ENCODE measurements at places on chromosomes 3 and 15.

GRCh38 chr15:96416934-96417759, 86.6 kb downstream of the NR2F2 start:
- no peak for DNase-seq

- DNase-seq, result no peak
These were observed 1.2 kb downstream of the CALML4 start for GRCh38 chr15:68203956-68204355.

- no peak for DNase-seq
These were observed 149.2 kb upstream of the SLC24A5 start for GRCh38 chr15:47971637-47972036.

DNA sequence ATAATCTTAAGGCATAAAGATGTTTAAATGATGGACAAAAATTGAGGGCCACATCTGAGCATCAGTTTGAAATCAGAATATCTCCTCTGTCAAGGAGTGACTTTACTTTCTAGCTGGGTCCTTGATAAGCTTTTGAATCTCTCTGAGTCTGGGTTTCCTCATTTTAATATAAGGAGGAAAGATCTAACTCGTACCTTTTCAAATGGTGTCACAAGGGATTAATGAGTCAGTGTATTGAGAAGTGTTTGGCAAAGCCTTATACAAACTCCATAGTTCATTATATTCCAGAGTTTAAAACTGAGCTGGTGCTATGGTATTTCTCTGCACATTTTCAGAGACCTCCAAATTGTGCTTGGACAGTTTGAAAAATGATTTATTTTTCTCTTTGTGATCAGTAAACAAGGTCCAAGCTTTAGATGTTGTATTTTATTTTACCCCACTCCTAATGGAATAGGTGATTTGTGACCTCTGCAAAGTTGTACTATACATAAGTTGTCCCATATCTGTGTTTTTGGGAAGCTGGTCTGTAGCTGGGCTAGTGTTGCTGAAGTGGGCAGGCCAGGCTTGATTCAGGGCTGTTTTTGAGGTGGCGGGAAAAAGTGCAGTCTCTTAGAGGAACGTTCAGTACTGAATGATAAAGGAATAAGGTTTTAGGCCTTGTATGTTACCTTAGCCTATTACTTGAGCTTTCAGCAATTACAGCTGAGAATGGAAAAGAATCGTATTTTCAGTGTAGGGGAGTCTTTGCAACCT, 5.6 kb downstream of the FNDC3B start:
- no peak for DNase-seq

GRCh38 chr15:38844736-38845135, 280.1 kb upstream of the RASGRP1 start:
- no peak for DNase-seq

GRCh38 chr3:101567528-101568317, 6.1 kb downstream of the TRMT10C start:
- no peak for DNase-seq

All from CD4-positive, alpha-beta T cell treated with Interleukin-21 for 1 hour (primary cell).